Cardiac muscle cell (in vitro differentiated cells and primary cell): ENCODE measurements at places on chromosomes 5 and 9.

- no peak for DNase-seq
These were observed 71.4 kb downstream of the SEMA4D start for GRCh38 chr9:89426384-89426961.

DNA sequence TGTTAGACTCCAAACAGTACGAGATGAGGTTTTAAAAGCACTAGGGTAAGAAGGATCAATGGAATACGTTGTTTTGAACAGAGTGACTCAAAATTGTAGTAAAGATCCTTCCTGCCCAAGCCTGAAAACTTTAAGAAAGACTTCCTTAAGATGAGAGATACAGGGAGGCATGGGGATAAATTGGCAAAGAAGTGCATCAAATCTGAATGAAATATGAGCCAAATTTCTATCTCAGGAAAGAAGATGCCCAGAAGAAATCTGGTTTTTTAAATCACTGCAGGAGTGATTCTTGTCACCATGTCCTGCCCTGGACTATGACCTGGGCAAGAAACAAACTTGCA lies 14.9 kb downstream of the FCN2 start:
- DNase-seq = no peak

GRCh38 chr5:33339413-33339812 lies 101.4 kb upstream of the TARS1 start:
- DNase-seq = no peak

- DNase-seq = no peak
These were observed 123.5 kb upstream of the LMX1B start for GRCh38 chr9:126490214-126490631.

DNA sequence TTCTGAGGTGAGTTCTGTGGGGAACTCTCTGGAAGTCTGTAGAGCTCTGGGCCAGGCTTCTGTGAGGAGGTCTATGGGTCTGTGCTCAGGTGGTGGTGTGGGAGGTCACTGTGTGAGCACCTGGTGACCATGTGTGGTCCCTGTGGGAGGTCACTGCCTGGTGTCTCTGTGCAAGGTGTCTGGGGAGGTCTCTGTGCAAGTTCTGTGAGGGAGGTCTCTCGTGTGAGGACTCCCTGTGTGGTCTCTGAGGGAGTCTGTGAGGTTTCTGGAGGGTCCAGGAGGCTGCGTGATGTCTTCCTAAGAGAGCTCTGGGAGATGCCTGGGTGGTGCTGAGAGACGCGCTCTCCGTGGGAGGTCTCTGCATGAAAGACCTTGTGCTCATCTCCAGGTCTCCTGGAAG lies 6.0 kb upstream of the SPATA31E1 start:
- no peak for DNase-seq

DNA sequence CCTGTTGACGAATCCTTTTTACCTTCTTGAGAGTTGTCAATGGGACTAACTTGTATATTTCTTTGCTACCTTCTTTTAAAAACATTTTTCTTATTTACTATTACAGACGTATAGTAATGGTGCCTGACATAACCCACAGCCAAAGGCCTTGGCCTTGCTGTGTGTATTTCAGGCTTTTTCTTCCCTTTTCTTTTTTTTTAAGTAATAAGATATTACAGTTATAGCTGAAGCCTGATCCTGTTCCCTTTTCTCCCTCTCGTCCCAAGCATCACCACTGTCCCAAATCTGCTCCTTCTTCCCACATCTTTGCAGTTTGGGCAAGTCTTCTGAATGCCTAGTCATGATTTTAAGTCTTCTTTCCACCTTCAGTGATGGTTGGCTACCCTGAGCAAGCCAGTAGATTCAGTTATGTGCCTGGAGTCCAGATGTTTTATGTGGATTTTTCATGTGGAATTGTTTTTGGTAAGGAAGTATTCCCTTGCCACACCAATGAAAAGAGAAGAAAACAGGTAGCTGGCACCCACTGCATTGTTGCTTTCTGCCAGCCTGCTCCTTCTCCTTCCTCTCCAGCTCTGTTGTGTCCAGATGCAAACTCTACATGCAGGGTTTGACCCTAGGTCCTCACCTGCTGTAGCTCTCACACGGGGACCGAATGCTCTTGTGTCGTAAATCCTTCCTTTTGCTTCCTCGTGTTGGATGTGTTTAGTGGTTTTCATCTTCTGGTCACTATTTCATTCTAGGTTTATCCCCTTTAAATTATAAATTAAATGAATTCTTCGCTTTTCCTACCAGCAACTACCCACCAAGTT lies 26.5 kb downstream of the ABL1 start:
- DNase-seq = no peak

GRCh38 chr5:23158179-23158578 lies 305.0 kb upstream of the CDH12 start:
- DNase-seq = no peak

DNA sequence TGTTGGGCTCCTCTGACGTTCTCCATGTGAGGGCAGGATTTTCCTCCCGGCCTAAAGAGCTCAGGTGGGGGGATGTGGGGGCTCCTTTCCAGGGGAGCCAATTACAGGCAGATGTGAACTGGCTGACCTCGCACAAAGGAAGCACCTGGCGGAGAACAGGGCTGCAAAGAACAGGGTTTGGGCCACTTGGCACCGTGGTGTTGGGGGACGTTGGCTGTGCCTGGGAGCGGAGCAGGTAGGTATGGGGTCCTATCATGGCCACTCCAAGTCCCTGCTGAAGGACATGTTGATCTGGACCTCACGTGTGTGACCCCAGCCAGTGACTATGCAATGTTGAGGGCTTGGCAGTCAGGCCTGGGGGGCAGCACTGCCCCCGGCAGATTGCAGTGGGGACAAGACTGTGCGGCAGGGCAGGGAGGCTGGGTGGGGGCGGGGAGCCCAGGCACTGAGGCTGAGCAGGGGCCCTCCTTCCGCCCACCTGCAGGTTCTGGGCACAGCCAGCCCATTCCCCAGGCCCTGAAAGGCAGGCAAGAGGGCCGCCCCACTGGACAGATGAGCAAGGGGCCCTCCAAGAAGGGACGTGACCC lies 19.4 kb downstream of the FIBCD1 start:
- DNase-seq = no peak

GRCh38 chr9:89743573-89744254 lies 138.9 kb downstream of the GADD45G start:
- DNase-seq = no peak

GRCh38 chr9:2570615-2571479 lies 50.7 kb upstream of the VLDLR start:
- DNase-seq = peak; percentile 93

- DNase-seq = no peak
These were observed 999 bp upstream of the HNRNPA0 start for GRCh38 chr5:137754961-137755762.

- no peak for DNase-seq
These were observed 38.2 kb downstream of the GZMK start for GRCh38 chr5:55062039-55062779.
